Effector CD4-positive, alpha-beta T cell (primary cell): ENCODE measurements at places on chromosomes 5 and 9.

DNA sequence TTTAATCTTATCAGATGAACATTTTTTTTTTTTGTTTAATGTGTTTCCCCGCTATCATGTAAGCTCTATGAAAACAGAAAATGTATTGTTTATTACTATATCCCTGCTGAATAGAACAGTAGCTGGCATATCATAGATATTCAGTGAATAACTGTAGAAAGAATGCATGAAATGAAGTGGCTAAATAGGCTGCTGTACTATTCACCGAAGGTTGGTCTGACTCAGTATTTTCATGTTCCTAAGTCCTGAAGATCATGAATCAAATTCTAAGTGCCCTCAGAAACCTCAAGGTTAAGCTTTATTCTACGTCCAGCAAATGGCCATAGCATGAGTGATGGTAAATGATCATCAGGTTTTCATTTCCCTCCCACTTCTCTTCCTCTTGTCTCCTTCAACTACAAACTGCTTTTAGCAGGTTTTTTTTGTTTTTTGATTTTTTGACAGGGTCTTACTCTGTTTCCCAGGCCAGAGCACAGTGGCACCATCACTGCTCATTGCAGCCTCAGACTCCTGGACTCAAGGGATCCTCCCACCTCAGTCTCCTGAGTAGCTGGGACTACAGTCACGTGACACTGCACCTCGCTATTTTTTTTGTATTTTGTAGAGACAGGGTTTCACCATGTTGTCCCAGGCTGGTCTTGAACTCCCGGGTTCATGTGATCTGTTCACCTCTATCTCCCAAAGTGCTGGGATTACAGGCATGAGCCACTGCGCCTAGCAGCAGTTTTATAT lies 19.1 kb upstream of the ZFAND5 start:
- DNase-seq, result no peak

DNA sequence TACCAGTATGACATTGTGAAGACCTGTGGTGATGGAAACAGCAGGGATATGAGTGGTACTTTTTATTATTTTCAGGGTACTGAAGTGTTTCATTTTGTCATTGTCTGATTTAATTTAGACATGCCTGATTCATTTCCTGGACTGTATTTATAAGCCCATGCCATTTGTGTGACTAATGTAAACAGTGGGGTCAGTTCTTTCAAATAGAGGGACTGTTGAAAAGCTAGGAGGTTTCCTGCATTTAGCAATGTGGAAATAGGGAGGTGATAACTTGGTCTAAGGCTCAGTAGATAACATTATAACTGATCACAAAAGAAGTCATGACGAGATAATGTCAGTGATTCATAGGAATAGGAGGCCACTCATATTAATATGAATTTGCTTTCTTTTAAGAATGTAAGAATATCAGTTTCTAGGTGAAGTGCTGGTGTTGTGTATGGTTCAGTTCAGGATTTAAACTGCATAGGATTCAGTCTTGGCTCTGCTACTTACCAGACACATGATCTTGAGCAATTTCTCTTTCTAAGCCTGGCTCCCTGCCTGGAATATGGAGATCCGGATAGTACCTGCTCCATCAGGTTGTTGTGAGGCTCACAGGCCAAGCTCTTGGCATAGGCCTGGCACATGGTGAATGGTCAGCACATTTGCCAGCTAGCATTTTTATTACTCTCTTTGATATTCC lies 7.5 kb downstream of the RASGRF2 start:
- DNase-seq, result no peak

DNA sequence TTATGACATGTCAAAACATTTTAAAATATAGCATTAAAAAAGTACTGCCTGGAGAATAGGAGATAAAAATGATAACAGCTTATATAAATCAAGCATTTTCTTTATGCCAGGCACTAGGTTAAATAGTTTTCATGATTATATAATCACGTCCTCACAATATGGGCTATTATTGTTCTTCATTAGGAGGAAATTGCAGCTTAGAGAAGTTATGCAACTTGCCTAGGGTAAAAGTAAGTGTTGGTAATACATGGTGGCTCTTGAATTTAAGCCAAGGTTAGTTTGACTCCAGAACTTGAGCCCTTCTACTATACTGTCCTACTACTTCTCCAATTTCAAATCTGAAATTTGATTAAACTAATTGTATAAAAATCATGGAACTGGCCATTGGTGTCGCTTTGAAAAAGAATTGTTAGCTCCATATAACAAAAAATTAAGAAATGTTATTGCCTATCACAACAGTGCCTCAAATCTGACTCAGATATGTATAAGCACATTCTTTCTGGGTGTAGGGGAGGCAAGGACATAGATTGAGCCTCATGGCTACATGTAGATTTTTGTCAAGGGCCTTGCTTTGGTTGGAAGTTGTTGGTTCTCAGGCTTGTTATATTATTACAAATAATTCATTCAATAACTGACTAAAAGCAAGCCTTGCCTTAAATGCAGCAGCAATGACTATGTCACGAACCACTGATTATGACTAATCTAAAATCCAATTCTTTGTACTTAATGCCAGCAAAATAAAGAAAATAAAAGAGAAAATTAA lies 223.5 kb upstream of the DAB2 start:
- no peak for DNase-seq

GRCh38 chr5:78483809-78484521 lies 123.5 kb downstream of the SCAMP1 start:
- no peak for DNase-seq

GRCh38 chr5:145585-146323 lies 45.5 kb upstream of the LRRC14B start:
- no peak for DNase-seq

- DNase-seq, result no peak
These were observed 194.0 kb downstream of the EFNA5 start for GRCh38 chr5:107476783-107477182.

GRCh38 chr5:6432206-6432605 lies 16.5 kb upstream of the UBE2QL1 start:
- DNase-seq, result no peak

GRCh38 chr5:121945261-121945660 lies 16.5 kb upstream of the SRFBP1 start:
- no peak for DNase-seq

- no peak for DNase-seq
These were observed 23.8 kb downstream of the TMEM232 start for GRCh38 chr5:110702704-110703103.

DNA sequence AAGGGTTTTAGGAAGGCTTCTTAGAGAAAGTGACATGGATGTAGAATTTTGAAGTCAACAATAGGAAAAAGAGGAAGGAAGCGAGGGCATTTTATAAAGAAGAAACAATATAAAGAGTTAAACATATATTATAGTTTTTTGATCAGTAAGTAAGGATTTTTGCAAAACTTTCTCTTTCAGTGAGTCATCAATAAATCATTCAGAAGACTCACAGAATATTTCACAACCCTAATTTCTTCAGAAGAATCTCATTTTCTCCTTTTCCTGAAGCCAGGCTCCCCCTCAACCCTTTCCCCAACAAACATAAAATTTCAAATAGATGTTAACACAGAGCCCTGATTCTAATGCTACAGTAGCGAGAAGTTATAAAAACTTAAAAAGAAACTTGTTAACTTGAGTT lies 4.3 kb upstream of the COX7C start:
- DNase-seq, result no peak

DNA sequence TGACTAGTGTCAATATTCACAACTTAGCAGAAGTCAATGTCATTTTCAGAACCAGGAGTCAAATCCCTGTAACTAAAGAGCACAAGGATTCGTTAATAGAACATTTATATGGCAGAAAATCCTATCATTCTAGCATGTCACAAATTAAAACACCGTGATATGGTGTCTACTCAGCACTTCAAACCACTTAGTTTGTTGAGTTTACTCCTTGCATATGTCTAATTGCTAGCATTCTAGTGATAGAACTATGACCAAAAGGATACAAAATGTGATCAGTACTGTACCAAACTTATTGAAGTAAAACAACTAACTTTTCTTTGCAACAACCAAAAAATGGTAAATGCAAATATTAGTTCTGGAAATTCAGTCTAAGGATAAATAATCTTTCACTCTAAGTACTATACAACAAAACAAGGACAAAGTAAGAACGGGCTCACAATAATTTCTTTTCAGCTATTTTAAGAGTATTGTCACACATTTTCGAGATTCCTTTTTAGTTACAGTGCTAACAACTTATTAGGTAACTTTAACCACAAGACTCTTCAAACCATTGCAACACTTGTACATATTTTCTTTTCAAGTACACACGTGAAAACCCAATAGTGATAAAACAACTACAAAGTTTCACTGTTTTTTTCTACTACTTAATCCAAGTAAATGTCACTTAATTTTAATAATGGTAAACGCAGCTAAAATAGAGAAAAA lies 845.2 kb upstream of the CDH10 start:
- DNase-seq, result no peak

DNA sequence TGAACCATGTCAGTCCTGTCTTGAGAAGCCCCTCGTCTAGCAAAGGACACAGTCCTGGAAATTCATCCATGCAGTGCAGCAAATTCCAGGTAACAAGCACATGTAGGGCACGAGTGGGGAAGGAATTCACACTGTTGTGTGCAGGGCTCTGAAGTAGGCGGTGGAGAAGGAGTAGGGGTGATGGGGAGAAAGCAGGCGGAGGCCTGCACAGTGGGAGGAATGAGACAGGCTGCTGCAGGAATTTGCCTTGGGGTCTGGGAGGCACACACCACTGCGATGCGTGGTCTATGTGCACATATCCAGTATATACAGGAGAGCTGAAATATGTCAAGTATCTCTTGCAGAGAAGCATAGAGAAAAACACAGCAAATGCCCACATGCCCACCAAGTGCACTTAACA lies 249.2 kb upstream of the IRX2 start:
- no peak for DNase-seq

DNA sequence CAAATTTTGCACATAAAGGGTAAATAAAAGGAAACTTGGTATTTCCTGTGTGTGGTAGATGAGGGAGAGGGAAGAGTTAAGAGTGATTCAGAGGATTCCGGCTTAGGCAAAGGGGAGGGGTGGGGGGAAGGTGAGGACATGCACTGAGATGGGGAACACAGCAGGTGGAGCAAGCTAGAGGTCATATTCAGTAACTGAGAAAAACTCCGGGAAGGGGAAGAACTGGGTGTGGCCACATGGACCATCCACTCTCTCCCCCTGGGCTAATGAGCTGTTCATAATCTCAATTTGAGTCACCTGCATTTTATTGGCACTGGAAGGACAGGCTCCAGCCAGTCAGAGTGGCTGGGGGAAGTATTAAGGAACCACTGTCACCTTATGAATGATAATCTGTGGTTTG lies 45.1 kb upstream of the UGCG start:
- DNase-seq, result no peak

DNA sequence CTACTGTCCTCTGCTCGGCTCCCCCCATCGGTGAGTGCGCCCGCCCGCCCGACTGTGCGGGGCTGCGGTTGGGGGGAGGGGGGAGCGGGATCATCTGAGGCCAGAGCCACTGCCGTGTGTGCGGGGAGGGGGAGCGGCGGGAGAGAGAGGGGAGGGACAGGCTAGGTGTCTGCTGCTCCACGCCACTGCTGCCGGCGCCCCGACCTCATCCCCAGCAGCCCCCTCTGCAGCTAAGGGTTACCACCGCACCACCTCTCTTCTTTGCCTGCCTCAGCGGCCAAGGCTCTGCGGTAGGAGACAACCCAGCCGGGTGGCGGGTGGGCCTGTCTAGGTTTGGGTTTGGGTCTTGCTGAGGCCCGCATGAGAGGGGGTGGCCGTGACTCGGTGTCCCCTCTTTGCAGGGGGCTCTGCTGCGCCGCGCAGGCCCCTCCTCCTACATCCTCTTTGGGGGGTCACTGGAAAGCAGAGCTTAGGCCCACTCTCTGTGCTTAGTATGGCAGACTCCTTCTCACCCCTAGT lies 670 bp upstream of the PURA start:
- peak; percentile 7 for DNase-seq

- no peak for DNase-seq
These were observed 44.5 kb upstream of the CXCL14 start for GRCh38 chr5:135623186-135623715.

GRCh38 chr5:65391591-65391990 lies 90.1 kb downstream of the ADAMTS6 start:
- no peak for DNase-seq

GRCh38 chr5:106167766-106168165 lies 1503.0 kb downstream of the EFNA5 start:
- no peak for DNase-seq

GRCh38 chr5:109668237-109668636 lies 21.5 kb upstream of the MAN2A1 start:
- no peak for DNase-seq

DNA sequence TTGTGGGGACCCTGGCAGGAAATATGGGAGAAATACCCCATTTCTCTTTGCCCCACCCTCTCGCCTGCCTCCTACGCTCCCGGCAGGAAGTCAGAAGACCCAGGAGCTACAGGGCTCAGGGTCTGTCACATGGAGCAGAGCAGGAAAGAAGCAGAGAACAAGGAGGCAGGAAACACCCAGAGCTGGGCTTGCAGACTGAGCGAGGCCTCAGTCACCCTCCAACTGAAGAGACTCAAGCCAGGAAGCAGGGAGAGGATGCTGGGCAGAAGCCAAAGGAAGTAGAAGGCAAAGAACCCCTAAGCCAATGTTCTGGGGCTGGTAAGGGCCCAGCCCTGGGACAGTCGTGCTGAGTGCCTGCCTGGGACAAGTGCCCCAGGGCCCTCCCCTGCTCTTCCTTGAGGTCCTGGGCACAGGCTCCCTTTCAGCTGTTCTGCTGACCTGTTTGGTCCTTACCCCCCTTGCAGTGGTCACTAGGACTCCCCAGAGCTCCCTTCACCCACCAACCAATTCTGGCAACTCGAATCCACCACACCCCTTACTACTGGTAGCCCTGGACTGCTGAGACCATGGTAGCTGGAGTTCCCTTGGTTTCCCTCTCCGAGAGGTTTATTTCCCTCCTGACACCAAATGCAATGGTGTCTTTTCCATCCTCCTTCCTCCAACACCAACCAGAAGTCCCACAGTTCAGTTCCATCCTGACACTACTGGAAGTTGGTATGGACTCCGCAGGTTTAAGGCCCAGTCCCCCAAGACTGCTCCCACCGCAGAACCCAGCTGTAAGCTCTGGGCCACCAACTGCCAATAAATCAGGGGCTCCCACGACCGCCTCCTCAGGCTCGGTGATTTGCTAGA lies 157.5 kb downstream of the COL23A1 start:
- no peak for DNase-seq

- DNase-seq, result peak; percentile 29
These were observed 27.8 kb upstream of the GRPEL2 start for GRCh38 chr5:149317281-149318048.

DNA sequence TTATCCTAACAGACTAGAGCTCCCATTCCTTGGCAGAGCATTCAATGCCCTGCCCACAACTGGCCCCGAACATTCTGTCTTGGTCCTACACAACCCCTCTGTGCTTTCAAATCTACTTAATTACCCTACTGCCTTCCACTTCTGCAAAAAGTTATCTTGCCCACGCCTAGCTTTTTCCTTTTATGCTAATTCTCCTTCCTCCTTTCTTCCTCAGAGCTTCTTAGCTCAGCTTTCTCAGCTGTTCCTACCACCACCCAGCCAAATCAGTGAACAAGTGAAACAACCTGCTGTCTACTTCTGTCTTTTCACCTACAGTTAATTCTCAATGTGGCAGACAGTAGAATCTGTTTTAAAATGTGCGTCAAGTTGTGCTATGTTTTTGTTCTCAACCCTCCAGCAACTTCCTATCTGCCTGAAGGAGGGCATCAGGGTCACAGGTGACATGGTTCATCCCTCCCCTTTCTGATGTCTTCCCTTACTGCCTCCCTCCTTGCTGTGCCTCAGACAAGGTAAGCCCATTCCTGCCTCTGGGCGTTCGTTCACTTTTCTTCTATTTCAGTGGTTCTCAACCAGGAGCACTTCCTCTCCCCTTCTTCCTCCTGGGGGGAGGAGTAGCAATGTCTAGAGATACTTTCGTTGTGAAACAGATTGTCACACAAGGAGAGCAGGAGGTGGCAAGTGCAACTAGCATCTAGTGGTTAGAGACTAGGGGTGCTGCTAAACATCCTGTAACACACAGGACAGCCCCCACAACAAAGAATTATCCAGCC lies 1.3 kb upstream of the REEP5 start:
- DNase-seq, result peak; percentile 6
